ENCODE measurements at places on chromosomes 3 and 15.

GRCh38 chr3:39272191-39272590 is 7.6 kb downstream of the CX3CR1 start:
- DNase-seq: no peak

DNA sequence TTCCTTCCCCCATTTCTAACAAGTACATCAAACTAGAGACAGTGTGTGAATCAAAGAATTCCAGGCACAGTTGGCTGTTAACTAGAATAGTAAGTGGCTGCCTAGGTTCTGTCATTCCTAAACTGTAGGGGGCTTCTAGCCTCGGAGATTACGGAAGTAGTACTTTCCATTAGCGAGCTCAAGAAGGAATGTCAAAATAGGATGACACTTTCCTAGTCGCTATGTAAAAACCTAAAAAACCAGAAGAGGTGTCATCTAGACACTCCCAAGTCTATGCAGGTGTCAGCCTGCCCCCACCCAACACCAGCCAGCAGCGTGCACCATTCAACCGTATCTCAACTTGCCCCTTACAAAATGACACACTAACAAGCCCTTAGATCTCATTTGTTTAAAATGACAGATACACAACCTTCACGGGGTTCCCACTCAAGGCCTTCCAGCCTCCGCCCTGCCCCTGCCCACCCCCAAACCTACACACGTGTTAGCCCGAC is 874 bp downstream of the INO80 start:
- DNase-seq: no peak

DNA sequence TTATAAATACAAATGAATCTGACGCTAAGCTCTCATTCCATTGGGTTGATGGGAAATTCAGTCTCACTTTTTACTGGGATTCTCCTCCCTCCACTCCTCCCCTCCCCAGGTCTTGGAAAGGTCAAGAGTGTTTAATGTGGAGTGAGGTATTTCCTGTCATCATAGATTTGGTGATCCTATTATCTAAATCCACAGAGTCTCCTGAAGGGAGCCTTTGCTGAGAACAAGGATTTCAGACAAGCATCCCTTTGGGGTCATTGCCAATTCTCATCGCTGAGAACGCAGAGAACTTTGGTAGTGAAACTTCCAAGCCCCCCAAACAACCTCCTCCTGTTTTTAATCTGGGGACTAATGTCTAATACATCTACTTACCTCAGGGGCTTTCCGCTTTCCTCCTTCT is 297.9 kb downstream of the OTOL1 start:
- no peak for DNase-seq

- no peak for DNase-seq
These were observed 5.8 kb downstream of the TOPBP1 start for GRCh38 chr3:133655731-133656515.

DNA sequence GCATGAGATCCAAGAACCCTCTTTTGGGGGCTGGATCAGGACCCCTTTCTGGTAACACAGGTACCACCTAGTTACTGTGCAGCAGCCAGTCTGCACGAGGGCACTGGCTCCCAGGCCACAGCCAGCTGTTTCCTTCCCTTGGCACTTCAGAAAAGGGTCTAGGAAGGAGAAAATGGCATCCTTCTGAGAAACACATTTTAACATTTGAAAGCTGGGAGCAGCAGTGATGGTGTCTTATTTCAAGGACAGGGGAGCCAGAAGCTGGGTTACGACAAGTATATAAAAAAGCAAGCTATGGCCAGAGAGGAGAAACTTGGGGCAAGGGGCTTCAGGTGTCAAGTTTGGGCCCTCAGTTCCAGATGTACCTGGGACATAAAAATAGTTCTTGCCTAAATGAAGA is 282.8 kb downstream of the CTNNB1 start:
- no peak for DNase-seq

DNA sequence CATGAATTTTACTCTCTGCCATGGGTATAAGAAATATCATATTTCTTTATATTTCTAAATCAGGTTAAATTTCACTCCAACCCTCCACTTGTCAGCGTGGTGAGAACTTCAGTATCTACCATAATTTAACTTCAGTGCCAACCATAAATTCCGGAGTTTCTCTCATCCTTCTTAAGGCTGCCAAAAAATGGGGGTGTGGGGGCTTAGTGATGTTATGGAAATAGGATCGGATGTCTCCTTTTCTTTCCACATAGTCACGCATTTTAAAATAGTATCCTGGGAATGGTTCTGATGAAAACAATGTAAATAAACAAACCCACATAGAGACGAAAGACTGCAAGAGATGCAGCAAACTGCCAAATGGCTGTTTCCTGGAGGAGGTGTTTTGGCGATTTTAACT is 12.9 kb upstream of the FAM3D start:
- no peak for DNase-seq

All from left ventricle myocardium inferior (tissue), 1 donor.